Hematopoietic multipotent progenitor cell treated with erythropoietin and hydrocortisone succinate and interleukin-3 and kit ligand, for 8 days (in vitro differentiated cells): ENCODE measurements at places on chromosomes 11 and 22.
A peak's percentile ranks its signal among the peaks of the same experiment; 100 is the strongest.

- no peak for DNase-seq
Observed at GRCh38 chr11:107496011-107496410, 38.4 kb upstream of the CWF19L2 start.

DNA sequence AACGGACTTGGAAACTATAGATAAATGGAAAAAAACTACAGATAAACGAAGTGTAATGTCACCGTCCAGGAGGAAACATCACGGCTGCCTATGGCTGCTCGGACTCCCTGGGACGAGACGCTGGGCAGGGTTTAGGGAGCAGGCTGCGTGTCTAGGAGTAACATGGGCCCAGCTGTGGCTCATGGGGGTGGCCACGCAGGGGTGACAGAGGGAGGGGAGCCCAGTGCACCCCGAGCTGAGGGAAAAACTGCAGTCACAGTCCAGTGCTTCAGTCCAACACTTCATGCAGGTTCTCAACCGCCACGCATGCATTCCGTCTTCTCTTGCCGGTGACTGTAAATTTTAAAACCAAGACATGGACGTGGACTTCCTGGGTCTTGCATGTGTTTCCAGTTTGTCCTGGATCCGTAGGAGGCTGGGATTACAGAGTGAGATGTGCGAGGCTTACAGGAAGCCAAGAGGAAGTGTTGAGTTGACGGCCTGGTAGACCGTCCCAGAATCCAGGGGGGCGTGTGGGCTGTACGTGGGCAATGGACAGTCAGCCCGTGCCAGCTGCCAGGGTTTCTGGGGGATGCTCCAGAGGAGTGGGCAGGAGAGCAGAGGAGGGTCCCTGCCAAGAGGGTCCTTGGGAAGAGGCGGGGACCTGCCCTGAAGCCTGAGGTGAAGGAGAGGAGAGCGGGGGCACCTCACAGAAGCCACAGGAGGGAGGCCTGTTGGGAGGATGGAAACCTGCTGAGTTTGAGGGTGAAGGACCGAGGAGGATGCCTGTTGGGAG is 691.4 kb downstream of the BRD1 start:
- DNase-seq, result no peak

DNA sequence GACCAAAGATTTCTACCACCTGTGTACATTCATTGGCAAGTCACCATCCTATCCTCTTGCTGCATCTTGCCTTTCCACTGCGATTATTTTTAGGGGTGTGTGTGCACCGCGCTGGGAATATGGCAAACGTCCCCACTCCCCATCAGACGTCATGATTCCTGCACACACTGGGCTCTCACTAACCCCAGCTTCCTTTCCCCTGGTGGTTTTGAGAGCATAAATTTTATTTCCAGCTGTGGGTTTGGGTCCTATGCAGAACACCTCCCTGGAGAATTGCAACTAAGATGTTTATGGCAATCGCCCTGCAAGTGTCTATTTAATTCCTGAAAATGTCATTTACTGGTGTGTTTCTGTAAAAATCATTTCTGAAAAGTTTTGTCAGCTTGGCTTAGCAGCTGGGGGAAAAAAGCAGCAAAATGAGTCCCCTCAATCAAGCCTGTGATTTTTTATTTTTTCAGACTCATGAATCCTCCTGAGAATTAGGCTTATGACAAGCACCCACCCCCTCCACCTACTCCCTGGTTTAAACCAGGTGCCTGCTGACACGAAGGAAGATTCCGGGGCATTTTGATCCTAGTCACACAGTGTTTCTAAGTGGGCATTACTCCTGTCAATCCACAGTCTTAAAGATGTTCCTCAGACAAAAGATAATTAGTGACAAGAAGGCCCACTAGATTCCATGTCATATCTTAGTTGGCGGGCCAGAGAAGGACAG is 23.8 kb downstream of the UPB1 start:
- DNase-seq, result no peak

- no peak for DNase-seq
Observed at GRCh38 chr11:114228435-114229411, 67.5 kb upstream of the NNMT start.

GRCh38 chr11:19160847-19161246 is 40.9 kb downstream of the CSRP3 start:
- peak; percentile 22 for DNase-seq
